Naive thymus-derived CD4-positive, alpha-beta T cell (primary cell): ENCODE measurements at places on chromosomes 16 and 17. TPM values are rescaled to one million over a fixed set of nuclear protein-coding genes. Genes with fewer than 3 reads are reported as not detected.

Gene CCL1
- total RNA-seq, result 14.3 and 17.4 TPM in 2 replicates

DNA sequence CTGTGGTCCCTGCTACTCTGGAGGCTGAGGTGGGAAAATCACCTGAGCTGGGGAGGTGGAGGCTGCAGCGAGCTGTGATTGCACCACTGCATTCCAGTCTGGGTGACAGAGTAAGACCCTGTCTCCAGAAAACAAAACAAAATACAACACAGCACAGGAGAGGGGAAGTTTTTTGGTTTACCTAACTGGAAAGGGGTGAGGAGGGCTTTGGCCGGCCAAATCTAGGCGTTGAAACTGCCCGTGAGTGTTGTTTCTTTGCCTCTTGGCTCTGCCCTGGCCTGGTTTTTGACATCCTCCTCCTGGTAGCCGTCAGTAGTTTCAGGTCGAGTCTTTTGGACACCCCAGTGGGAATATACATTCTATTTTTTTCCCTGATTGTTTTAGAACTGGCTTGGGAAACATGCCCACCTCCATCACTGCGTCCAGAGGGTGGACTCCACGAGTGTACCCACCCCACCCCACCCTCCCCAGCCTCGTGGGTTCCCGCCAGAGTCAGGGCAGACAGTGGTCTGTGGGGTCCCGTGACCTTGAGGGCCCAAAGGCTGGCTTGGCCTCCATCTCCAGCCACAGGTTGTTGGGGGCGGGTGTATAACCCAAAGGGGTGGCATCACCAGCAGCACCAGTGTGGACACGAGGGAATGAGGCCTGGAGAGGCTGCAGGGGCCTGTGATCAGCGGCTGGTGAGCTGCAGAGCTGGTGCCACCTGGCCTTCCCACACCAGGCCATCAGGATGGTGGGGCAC is 42.7 kb downstream of the NT5M start:
- no peak overlapping the region for H3K27ac ChIP-seq
- H3K36me3 ChIP-seq, result no peaks in the 10 kb centered on the region
- DNase-seq, result no peak
- no peak overlapping the region for H3K4me3 ChIP-seq

GRCh38 chr16:88009563-88010342 is 58.5 kb downstream of the BANP start:
- DNase-seq, result no peak
- H3K36me3 ChIP-seq, result peaks cover 16% of the 10 kb centered on the region
- no peak overlapping the region for H3K27ac ChIP-seq
- H3K4me3 ChIP-seq, result no peak overlapping the region

DNA sequence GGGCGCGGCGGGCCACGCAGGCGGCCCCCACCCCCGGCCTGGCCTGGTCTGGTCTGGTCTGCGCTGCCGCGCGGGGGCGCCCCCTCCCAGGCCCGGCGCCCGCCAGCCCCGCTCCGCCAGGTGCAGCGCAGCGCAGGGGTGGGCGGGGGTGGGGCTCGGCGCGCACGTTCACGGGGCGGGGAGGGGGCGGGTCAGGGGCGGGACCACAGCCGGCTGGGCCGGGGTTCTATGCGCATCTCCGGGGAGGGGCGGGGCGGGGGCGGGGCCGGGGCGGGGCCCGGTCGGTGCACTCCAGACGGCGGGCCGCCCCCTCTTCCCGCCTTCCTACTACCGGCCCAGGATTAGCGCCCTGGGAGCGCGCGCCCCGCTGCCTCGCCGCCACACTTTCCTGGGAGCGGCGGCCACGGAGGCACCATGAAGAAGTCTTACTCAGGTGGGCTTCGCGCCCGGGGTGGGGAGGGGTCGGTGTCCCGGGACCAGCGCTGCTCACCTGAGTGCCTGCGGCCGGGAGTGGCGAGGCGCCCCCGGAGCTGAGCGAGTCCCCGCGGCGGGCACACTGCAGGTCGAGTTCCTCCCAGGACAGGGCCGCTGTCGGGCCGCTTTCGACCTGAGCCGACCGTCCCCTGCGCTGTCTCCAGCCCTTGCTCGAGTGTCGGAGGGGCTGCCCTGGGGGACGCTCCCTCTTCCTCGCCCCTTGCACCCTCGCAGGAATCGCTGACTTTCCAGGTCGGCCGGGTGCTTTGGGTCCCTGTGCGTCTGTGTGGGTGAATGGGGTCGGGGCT is 140.5 kb downstream of the SEC14L1 start:
- no peaks in the 10 kb centered on the region for H3K36me3 ChIP-seq
- H3K27ac ChIP-seq, result no peak overlapping the region
- peak; percentile 79 for DNase-seq
- no peaks in the 10 kb centered on the region for H3K27me3 ChIP-seq
- peaks cover 10% of the 10 kb centered on the region for H3K4me1 ChIP-seq
- H3K4me3 ChIP-seq, result peak overlapping the region; percentile 54

- no peak overlapping the region for H3K4me3 ChIP-seq
- no peaks in the 10 kb centered on the region for H3K4me1 ChIP-seq
- no peak for DNase-seq
- no peaks in the 10 kb centered on the region for H3K36me3 ChIP-seq
Observed at GRCh38 chr17:79491006-79491405, 119.8 kb downstream of the RBFOX3 start.

GRCh38 chr16:87914812-87915211 is 21.5 kb downstream of the CA5A start:
- H3K27me3 ChIP-seq, result no peaks in the 10 kb centered on the region
- H3K27ac ChIP-seq, result no peak overlapping the region
- H3K4me3 ChIP-seq, result no peak overlapping the region

Gene TPPP3
- total RNA-seq, result not detected

GRCh38 chr17:26731005-26731921 is 562.7 kb upstream of the WSB1 start:
- no peak overlapping the region for H3K27ac ChIP-seq
- DNase-seq, result no peak
- H3K36me3 ChIP-seq, result no peaks in the 10 kb centered on the region
- H3K4me1 ChIP-seq, result no peaks in the 10 kb centered on the region
- no peaks in the 10 kb centered on the region for H3K27me3 ChIP-seq
- no peak overlapping the region for H3K4me3 ChIP-seq

Gene HOXB2
- total RNA-seq, result 33.2 and 34.2 TPM in 2 replicates

Gene C17orf100
- total RNA-seq, result 1.9 TPM

DNA sequence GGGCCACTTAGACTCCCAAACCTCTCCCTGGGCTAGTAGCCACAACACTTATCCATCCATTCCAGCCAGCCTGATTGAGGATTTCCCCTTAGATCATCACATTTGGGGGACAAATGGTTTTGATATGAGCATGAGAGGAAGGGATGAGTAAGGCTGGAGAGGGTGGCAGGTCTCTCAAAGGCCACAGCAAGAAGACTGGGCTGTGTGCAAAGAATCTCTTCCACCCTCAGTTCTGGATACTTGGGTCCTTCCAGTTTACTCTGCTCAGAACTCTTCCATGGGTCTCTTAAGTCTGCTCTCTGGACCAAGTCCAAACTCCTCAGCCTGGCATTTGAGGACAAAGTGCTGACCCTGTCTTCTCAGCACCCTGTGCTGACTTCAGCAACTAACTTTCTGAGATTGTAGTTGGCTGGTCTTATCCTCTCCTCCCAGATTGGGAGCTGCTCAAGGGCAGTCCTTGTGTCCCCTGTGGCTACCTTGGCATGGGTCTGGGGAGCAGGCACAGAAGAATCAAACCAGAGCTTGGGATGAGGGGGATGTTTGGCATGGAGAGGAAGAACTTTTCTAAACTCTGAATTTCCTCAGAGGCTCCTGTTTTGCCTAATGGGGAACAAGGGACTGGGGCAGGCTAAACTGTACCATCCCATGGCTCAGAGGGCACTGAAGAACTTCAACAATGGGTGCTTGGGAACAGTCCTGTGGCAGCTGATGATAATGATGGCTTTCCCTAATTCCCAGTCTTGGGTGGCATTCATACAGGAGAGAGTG is 3.1 kb upstream of the NFATC3 start:
- no peak for DNase-seq
- no peaks in the 10 kb centered on the region for H3K27me3 ChIP-seq
- H3K27ac ChIP-seq, result peak overlapping the region; percentile 66
- H3K4me1 ChIP-seq, result peaks cover 70% of the 10 kb centered on the region
- no peaks in the 10 kb centered on the region for H3K36me3 ChIP-seq
- peak overlapping the region; percentile 29 for H3K4me3 ChIP-seq

Gene KCTD19
- 0.05 TPM for total RNA-seq

DNA sequence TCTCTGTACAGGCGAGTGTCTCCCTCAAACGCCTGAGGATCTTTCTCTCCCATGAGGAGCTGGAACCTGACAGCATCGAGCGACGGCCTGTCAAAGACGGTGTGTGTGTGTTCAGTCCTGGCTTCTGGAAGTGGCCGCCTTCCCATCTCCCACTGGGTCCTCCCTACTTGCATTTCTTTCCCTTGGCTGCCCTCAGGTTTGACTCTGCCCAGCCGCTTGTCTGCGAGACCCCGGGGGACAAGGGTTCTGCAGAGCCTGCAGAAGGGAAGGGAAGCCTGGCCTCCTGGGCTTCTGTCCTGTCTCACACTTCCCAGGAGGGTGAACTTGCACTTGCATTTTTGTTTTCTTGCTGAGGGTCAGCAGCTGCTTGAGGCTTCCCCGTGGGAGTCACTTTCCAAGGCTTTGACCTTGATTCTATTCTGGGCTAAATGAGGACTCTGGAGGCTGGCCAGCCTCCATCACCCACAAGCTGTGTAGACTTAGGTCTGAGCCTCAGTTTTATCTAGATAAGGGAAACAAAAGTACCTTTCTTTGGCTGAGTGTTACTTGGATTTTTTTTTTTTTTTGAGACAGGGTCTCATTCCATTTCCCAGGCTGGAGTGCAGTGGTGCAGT is 122.3 kb downstream of the ABCC1 start:
- peaks cover 67% of the 10 kb centered on the region for H3K36me3 ChIP-seq
- no peaks in the 10 kb centered on the region for H3K4me1 ChIP-seq
- no peak for DNase-seq
- no peak overlapping the region for H3K4me3 ChIP-seq
- no peaks in the 10 kb centered on the region for H3K27me3 ChIP-seq

GRCh38 chr16:22642416-22643088 is 131.9 kb downstream of the NPIPB5 start:
- H3K4me1 ChIP-seq, result no peaks in the 10 kb centered on the region
- no peaks in the 10 kb centered on the region for H3K27me3 ChIP-seq
- no peak overlapping the region for H3K27ac ChIP-seq
- H3K4me3 ChIP-seq, result no peak overlapping the region

Gene HES7
- total RNA-seq, result 0.64 TPM

Gene KCNH4
- 0.16 TPM for total RNA-seq
